ENCODE measurements at places on chromosomes 5 and 9.

DNA sequence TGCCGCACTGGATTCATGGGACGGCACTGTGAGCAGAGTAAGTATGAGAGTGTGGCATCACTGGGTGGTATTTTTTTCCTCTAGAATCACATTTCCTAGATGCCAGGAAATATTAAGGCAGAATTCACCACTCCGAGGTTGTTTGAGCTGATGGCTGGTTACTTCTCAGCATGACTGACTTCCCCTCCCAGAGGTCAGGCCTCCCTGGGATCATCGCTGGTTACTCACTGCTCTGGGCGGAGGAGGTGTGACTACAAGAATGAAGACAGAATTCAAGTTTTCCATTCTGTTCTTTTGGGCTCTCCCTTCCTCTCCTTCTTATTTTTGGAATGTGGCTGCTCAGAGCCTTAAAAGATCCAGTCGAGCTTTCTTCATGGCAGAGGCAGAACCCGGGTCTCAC, 76.6 kb upstream of the PRRC1 start:
- no peak for DNase-seq

DNA sequence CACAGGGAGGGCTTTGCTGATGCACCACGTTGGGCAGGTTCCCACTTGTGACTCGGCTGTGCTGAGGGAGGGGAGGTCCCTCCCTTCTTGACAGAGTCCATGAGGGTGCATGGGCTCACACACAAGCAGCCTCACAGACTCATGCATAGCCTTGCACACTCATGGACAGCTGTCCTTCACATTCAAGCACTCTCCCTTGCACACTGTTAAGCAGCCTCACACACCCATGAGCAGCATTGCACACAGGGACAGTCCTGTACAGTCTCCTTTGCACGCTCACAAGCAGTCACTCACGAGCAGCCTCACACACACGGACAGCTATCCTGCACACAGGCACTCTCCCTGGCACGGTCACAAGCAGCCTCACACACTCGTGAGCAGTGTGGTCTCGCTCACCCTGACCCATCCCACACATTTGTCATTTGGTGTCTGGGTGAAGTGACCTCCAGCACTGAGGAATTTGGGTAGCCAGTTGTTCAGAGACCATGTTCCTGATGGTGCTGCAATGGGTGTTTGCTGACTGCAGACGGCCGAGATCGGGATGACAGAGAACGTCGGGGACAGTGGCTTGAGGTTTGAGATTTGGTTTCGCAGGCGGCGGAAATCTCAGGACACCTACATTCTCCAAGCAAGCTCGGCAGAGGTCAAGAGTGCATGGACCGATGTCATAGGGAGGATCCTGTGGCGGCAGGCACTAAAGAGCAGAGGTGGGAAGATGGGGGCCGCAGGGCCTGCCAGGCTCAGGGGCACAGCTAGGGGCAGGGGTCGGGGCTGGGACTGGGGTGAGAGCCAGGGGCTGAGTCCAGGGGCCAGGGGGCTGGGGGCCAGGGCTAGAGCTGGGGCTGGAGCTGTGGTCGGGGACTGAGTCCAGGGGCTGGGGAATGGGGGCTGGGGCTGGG, 17.7 kb upstream of the LRRC14B start:
- DNase-seq: no peak

DNA sequence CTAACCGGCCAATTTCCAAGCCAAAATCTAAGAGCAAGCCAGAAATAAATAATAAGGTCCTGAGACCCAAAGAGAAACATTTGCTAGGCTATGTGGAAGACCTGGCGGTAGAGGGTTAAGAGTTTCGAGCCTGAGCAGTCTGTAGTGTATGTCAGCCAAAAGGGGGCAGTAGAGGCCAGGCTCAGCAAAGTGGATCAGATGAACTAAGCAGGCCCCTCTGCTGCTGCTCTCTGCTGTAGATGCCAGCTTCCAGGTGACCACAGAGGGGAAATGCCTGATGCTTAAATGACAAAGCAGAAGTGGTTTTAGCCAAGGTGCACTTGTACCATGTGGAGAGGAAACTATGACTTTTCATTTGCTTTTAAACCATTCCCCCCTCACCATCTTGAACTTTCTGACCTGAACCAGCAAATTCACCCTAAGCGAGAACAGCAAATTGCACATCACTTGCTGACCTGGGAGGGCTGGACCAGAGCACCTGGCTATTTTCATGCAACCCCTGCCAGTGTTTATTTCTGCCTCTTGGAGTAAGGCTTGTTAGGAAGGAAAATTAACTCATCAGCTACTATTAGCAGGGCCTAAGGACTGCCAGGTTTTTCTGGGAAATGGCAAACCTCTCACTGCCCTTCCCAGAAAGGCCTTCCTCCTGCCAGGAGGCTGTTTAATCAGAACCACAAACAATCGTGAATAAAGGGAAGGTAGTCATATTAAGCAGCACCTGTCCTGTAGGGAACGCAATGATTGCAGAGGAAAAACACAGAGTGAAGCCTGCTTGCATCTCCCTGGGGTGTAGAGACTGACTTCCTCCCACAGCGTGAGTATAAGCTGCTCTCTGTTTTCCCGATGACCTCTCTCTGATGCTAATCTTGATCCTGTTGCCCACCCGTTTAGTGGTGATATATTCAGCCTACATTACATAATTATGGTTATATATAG, 818.2 kb downstream of the TLR4 start:
- peak; percentile 26 for DNase-seq

- DNase-seq: no peak
Observed at GRCh38 chr9:109856785-109857184, 76.8 kb downstream of the PALM2AKAP2 start.

- no peak for DNase-seq
Observed at GRCh38 chr5:65244031-65244430, 237.7 kb downstream of the ADAMTS6 start.

GRCh38 chr5:132459031-132459982, 31.3 kb downstream of the IRF1 start:
- no peak for DNase-seq

DNA sequence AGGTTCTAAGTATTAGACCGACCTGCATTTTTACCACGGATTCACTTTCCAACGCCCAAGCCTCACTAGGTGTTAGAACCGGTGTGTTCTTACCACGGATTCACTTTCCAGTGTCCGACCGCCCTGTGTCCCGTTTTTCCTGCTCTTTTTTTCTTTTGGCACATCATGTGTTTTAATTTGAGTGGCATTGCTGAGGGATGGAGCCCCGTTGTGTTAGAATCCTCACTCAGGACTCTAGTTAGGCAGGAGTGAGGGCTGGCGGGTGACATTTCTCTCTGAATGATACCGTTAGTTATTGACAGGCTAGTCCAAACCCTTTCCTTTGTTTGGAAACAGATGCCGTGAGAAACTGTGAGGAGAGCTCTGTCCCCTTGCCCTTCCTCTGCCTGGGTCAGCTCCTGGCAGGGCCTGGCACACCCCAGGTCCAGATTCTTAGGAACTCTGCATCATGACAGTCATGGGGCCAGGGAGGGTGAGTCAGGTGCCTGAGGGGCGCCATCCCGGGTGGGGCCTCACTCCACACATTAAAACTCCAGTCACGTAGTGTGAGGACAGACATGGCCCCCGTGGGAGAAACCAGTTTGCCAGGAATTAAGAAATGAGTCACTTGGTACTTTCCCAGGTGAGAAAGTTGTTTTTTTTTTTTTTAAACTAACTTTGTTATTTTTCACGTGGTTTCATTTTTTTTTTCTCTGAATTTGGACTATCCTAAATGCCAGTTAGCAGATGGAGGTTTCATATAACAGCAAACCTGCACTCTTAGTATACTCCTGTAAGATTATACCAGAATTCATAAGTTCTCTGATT, 15.8 kb downstream of the EXOC3 start:
- peak; percentile 78 for DNase-seq

GRCh38 chr9:13557746-13558145, 278.3 kb upstream of the MPDZ start:
- DNase-seq: no peak

GRCh38 chr9:112157087-112157486, 18.0 kb downstream of the SUSD1 start:
- DNase-seq: no peak

DNA sequence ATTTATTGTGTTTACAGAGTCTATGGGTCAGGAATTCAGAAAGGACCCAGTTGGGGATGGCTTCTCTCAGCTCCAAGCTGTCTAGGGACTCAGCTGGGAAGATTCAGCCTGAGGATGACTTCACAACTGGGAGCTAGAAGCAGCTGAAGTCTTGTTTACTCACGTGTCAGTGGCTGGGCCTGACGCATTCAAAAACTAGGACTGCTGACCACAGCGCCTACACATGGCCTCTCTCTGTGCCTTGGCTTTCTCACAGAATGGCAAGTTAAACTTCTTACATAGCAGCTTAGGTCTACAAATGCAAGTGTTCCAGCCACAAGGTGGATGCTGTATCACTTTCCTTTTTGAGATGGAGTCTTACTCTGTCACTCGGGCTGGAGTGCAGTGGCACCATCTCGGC, 16.3 kb upstream of the PPP2CA start:
- no peak for DNase-seq

DNA sequence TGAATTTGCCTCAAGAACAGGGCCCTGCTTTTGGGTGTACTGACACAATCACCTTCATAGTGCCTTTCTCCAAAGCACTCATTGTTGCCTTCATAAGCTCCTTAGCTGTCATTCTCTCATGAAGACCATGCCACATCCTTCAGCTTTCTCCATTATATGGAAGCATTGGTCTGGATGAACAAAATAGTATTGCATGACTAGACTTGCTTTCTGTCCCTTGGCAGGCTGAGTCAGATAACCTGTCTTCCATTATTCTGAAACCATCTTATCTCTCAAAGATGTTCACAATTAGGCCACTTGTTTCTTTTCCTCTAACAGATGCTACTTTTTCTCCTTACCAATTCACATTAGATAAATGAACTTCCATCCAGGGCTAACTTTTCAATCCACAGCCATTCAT, 297.9 kb downstream of the IRX1 start:
- no peak for DNase-seq

GRCh38 chr5:171418982-171419687, at the start of gene FGF18:
Gene FGF18, plus strand, starts transcription at chr5:171419647. Its CDS starts 553 bp downstream, at chr5:171420200.
- DNase-seq: peak; percentile 51

- peak; percentile 98 for DNase-seq
Observed at GRCh38 chr9:33167084-33167971, at the start of gene B4GALT1. Gene B4GALT1, minus strand, starts transcription at chr9:33167336. Its CDS starts 167 bp downstream, at chr9:33167169.

DNA sequence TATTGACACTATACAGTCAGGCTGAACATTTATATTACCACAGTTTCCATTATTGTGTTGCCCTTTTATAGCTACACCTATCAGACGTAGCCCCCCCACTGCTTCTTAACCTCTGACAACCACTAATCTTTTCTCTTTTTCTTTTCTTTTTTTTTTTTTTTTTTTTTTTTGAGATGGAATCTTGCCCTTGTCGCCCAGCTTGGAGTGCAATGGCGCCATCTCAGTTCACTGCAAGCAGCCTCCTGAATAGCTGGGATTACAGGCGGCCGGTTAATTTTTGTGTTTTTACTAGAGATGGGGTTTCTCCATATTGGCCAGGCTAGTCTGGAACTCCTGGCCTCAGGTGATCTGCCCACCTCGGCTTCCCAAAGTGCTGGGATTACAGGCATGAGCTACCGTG, 75.4 kb downstream of the UHRF2 start:
- no peak for DNase-seq

DNA sequence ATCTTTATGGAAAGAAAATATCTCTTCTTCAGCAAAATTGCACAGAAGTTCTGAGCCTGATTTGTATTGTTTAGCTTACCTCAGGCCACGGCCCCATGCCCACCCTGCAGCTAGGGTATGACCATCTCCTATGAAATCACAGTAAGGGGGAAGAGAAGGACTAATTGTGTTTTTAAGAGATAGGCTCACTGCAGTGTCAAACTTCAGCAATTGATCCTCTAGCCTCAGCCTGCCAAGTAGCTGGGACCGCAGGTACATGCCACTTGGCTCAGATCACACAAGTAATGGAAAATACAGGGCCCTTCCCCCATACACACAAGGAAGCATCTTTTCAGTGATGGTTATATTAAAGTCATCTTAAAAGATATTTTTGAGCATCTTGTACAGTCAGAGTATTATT, 60.0 kb downstream of the DMAC1 start:
- no peak for DNase-seq
